ENCODE measurements at places on chromosomes 1 and 21.
A peak's percentile ranks its signal among the peaks of the same experiment; 100 is the strongest.

DNA sequence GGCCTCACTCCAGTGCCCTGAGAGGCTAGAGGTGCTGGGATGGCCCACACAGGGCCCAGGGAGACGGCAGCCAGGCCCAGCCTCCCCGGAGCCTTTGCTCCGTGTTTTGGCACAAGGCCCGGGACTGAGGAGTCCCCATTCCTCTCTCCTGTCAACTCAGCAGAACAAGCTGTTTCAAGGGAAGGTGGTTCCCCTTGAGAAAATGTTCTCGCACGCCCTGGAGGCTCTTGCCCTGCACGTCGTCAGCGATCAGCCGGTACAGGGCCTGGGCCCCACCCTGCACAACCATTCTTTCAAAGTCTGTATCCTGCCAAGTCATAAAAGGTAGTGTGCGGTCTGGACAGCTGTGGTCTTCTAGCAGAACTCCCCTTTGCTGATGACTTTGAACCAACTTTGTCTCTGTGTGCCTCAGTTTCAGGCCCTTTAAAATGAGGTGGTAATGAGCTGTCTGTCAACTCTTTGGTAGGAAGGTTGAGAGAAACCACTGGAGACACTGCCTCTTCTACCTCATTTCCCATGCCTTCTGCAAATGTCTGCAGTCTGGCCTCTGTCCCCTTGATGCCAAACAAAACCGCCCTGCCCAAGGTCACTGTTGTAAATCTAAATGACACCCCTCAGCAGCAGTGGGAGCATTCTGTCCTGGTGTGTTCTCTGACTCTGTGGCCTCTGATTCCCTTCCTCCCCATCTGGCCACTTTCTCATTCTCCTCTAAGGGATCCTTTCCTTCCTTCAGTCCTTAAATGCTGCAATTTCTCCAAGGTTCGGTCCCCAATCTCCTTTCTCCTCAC is 138.6 kb upstream of the JUN start:
- peak; percentile 63 for DNase-seq

DNA sequence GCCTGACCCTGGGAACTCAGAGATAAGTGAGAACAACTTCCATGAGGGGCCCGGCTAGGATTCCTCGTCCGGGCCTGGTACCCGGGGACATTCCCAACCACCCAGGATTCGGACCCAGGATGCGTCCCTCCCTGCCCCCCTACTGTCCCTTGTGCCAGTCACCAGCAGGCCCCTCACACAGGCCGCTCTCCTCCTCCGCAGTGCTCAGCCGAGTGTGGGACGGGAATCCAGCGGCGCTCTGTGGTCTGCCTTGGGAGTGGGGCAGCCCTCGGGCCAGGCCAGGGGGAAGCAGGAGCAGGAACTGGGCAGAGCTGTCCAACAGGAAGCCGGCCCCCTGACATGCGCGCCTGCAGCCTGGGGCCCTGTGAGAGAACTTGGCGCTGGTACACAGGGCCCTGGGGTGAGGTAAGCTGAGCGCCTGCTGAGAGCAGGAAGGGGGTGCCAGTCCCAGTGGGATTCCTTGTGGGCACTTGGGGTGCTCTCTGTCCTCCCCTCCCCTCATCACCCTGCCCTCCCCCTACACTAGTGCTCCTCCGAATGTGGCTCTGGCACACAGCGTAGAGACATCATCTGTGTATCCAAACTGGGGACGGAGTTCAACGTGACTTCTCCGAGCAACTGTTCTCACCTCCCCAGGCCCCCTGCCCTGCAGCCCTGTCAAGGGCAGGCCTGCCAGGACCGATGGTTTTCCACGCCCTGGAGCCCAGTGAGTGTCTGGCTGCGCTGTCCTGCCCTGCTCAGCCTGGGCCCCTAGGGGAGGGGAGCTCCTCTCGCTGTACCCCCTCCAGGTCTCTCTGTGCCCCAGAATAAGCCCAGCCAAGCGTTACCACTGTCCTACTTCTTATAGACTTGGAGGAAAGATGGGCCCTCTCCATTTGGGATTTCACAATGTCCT is 9.8 kb downstream of the ADAMTSL4 start:
- DNase-seq, result no peak

- DNase-seq, result no peak
Measured at GRCh38 chr21:46056450-46056903, 41.4 kb upstream of the COL6A2 start.

- no peak for DNase-seq
Measured at GRCh38 chr1:168170564-168171508, 7.9 kb upstream of the TIPRL start.

DNA sequence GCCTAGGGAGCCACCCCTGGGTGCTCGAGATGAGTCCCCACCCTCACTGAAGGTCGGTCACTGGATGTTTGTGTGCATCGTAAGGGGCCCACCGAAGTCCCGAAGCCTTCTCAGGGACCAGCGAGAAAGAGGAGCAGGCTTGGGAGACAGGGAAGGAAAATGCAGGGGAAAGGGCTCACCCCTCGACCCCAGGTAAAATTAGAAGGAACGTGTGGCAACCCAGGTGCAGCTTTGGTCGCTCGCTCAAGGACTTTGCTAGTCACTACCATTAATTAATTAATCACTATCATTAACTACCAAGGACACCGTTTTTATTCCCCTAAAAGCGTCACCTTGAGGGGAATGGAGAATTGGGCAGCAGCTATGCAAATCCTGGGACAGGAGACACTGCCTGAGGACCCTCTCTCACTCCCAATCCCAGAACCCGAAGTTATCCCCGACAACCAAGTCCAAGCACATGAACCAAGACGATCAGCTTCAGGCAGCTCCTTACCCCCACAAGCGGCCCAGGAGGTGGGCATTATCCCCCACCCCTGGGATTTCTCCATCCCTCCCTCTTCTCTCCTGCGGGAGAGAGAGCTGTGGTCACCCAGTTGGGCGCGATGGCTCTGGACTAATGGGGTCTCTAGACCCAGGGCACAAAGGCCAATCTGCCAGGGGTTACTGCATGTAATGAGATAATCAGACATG is 4.2 kb upstream of the SIM2 start:
- no peak for DNase-seq

DNA sequence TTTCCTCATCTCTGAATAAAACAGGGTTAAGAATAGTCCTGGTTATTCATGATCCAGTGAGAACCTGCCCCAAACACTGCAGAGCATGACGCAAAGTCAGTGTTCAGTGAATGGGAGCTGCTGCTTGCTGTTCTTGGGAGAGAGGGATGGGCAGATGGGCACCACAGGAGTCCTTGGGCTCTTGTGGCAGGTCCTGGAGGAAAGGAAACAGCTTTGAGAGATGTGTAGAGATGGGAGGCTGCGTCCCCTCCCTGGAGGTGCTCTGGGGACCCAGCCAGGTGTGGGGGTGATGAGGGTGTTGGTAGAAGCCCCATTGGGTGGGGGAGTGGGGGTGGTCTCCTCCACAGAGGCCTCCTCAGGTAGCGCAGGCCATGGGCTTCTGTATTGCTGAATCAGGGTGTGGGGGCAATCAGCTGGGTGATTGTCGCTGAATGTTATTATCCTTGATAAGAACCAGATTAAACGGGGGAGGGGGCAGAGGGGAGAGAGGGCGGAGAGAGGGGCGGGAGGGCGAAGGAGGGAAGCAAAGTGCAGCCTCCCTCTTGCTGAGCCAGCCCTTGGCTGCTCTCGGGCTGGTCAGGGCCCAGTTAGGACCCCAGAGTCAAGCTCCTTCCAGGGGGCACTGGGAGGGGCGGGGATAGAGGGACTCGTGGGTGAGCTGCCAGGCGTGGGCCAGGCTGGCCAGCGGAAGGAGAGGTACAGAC is 22.9 kb upstream of the CASZ1 start:
- no peak for DNase-seq

GRCh38 chr1:2098301-2098698 is 48.1 kb downstream of the PRKCZ start:
- DNase-seq, result no peak

- DNase-seq, result no peak
Measured at GRCh38 chr1:241902391-241903065, 54.5 kb downstream of the EXO1 start.

- DNase-seq, result no peak
Measured at GRCh38 chr1:18009055-18009454, 98.5 kb upstream of the IGSF21 start.

All from CD8-positive, alpha-beta memory T cell (primary cell).